ENCODE measurements at places on chromosomes 11 and 22.

GRCh38 chr11:85406316-85406715 is 220.8 kb downstream of the DLG2 start:
- DNase-seq = no peak

GRCh38 chr11:66728693-66729385 is at the start of gene SPTBN2:
Gene SPTBN2 (minus strand): TSS chr11:66729216. CDS start chr11:66721240, 7,976 bp downstream.
- DNase-seq = no peak

GRCh38 chr22:17107547-17107810 is 13.7 kb downstream of the TMEM121B start:
- DNase-seq = no peak

GRCh38 chr11:32531528-32531927 is 52.1 kb upstream of the EIF3M start:
- no peak for DNase-seq

DNA sequence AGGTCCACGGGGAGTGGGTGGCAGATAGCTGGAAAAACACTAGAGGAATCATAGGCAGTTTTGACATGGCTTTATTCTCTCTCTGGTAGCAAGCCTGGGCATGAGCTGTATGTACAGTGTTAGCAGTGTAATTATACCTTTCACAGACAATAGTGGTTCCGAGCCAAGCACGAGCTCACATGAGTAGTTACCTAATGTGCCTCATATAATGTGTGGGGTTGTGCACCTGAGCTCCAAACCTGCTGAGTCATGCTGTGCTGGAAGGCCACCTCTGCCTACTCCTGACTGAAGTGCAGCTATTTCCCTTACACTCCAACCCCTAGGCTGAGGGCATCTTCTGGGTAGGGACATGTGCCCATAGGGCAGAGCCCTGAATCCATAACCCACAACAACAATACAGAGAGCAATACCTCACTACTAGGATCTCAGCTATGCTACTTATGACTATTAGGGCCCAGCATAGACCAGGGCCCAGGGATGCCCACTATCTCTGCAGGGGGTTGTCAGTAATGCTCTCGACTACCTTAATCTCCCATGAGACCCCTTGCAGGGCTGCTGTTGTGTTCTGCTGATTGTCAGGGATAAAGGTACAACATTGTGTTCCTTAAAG is 432.1 kb downstream of the DYNC2H1 start:
- DNase-seq = no peak

- DNase-seq = no peak
These were observed 21.8 kb downstream of the RNF169 start for GRCh38 chr11:74770456-74770855.

GRCh38 chr22:27273436-27273835 is 528.1 kb downstream of the MN1 start:
- no peak for DNase-seq

DNA sequence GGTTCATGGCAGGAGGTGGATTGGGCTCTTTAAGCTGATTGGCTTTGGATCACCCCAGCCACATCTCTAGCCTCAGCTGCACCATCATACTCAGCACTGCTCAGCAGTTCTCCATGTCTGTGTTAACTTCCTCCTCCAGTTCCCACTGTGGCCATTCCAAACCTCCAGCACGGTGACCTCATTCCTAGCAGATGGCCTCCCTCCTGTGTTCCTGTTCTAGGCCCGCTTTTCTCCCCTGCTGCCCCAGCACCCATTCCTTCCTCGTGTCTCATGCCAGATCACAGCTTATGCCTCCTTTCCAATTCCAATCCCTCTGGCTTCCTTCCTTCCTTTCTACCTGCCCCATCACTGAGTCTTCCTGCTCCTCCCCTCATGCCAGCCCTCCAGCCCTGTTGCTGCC is 96.1 kb downstream of the MICAL2 start:
- no peak for DNase-seq

GRCh38 chr11:36010010-36010740 is 66.3 kb downstream of the LDLRAD3 start:
- DNase-seq = no peak
